ENCODE measurements at places on chromosomes 7 and 10. TPM values are rescaled to one million over a fixed set of nuclear protein-coding genes. Genes with fewer than 3 reads are reported as not detected.

GRCh38 chr7:16619979-16620408 lies 25.6 kb downstream of the ANKMY2 start:
- H3K27me3 ChIP-seq, result no peaks in the 10 kb centered on the region
- H3K36me3 ChIP-seq, result peaks cover 12% of the 10 kb centered on the region
- peaks cover 5% of the 10 kb centered on the region for H3K4me1 ChIP-seq
- no peak overlapping the region for H3K4me3 ChIP-seq

GRCh38 chr7:81209059-81209458 lies 290.2 kb upstream of the SEMA3C start:
- H3K27ac ChIP-seq, result no peak overlapping the region
- H3K36me3 ChIP-seq, result no peaks in the 10 kb centered on the region
- H3K4me1 ChIP-seq, result peaks cover 3% of the 10 kb centered on the region
- no peaks in the 10 kb centered on the region for H3K27me3 ChIP-seq
- no peak overlapping the region for H3K4me3 ChIP-seq

DNA sequence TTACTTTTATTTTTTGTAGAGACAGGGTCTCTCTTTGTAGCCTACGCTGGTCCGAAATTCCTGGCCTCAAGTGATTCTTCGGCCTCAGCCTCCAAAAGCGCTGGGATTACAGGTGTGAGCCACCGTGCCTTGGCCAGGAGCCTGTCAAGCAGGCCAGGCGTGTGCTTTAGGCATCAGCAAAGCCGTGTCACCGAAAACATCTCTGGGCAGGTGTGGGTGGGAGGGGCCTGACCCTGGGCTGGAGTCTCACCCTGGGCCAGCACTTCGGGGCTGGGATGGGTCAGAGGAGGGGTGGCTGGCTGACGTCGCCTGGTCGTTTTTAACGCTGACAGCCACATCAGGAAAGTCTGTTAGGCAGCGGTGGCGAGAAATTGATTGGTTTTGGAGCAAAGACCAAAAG lies 80.9 kb downstream of the UNCX start:
- no peaks in the 10 kb centered on the region for H3K4me1 ChIP-seq
- no peak for DNase-seq
- no peaks in the 10 kb centered on the region for H3K36me3 ChIP-seq
- H3K4me3 ChIP-seq, result no peak overlapping the region
- no peak overlapping the region for H3K27ac ChIP-seq
- H3K27me3 ChIP-seq, result peaks cover 20% of the 10 kb centered on the region

The DPYSL4 gene
- total RNA-seq, result 7.2 TPM

DNA sequence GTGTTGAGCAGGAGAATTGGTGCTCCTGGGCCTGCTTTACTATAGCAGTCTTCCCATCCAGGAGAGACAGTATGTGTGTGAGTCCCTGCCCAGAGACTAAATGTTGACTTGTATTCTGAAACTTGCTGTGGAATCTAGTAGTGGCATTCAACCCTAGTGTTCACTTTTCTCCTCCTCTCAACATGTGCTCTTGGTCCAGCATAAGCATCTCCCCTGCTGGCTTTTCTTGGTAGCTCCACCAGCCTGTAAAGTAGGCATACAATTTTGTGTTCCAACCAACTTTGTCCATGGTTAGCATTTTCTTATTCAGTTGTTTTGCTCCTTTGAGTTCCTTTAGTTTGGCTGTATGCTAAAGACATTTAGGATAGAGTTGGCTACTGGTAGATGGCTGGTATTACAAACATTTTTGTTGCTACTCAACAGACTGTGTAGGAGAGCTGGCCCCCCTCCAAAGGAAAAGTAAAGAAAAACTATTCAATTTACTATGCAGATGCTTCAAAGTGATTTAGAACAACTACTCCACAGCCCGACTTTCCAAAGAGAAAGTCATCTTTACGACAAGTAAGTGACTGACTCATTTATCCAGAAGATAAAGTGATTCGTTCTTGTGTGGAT lies 46.0 kb downstream of the ASB4 start:
- H3K4me1 ChIP-seq, result no peaks in the 10 kb centered on the region
- H3K27me3 ChIP-seq, result peaks cover 12% of the 10 kb centered on the region
- H3K36me3 ChIP-seq, result no peaks in the 10 kb centered on the region
- H3K27ac ChIP-seq, result no peak overlapping the region

- DNase-seq, result no peak
- H3K4me1 ChIP-seq, result no peaks in the 10 kb centered on the region
- H3K27me3 ChIP-seq, result no peaks in the 10 kb centered on the region
- no peaks in the 10 kb centered on the region for H3K36me3 ChIP-seq
- H3K27ac ChIP-seq, result no peak within 1 kb of the TSS
- H3K4me3 ChIP-seq, result no peak within 1 kb of the TSS
Measured at GRCh38 chr7:122702872-122703510, at the start of gene RNF148. Gene RNF148, minus strand, starts transcription at chr7:122702922. Its CDS starts 172 bp downstream, at chr7:122702750.

DNA sequence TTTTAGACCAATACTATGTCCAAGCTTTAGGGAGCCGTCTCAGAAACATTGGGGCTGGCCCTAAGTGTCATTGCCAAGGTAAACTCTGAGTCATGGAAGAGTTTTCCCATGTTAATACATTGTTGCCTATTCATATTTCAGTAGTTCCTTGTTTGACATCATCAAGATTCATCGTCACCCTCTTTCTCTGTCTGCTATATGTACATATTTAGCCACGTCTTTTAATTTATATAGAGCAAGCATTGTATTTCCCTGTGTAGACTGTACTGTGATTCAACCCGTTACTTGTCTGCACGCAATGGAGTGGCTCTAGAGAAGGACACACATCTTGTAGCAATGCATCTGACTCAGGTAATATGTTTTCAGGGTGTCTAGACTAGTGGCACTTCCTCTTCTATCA lies 217.9 kb upstream of the TPK1 start:
- H3K4me3 ChIP-seq, result no peak overlapping the region
- H3K27ac ChIP-seq, result no peak overlapping the region
- no peaks in the 10 kb centered on the region for H3K4me1 ChIP-seq
- no peak for DNase-seq
- no peaks in the 10 kb centered on the region for H3K36me3 ChIP-seq
- H3K27me3 ChIP-seq, result no peaks in the 10 kb centered on the region

DNA sequence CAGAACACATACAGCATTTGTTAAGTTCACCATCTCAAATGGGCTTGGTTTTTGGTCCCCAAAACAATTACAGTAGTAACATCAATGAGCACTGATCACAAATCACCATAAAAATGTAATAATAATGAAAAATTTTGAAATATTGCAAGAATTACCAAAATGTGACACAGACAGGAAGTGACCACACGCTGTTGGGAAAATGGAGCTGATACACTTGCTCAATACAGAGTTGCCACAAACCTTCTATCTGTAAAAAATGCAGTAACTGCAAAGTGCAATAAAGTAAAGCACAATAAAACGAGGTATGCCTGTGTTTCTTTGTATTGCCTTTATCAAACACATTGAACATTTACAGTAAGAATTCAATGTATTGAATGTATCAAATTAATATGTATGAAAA lies 262.7 kb downstream of the CTNNA3 start:
- DNase-seq, result no peak
- no peak overlapping the region for H3K27ac ChIP-seq

- no peak overlapping the region for H3K4me3 ChIP-seq
- H3K36me3 ChIP-seq, result no peaks in the 10 kb centered on the region
- peaks cover 12% of the 10 kb centered on the region for H3K27me3 ChIP-seq
- no peak overlapping the region for H3K27ac ChIP-seq
- no peak for DNase-seq
Measured at GRCh38 chr7:47035522-47035921, 546.4 kb downstream of the TNS3 start.

- H3K4me1 ChIP-seq, result peaks cover 8% of the 10 kb centered on the region
- H3K27ac ChIP-seq, result no peak overlapping the region
- H3K27me3 ChIP-seq, result no peaks in the 10 kb centered on the region
- H3K4me3 ChIP-seq, result no peak overlapping the region
- no peak for DNase-seq
- no peaks in the 10 kb centered on the region for H3K36me3 ChIP-seq
Measured at GRCh38 chr7:44540592-44541027, 520 bp downstream of the NPC1L1 start.

- H3K36me3 ChIP-seq, result no peaks in the 10 kb centered on the region
- no peak for DNase-seq
- H3K27ac ChIP-seq, result no peak overlapping the region
- H3K27me3 ChIP-seq, result no peaks in the 10 kb centered on the region
- H3K4me3 ChIP-seq, result no peak overlapping the region
Measured at GRCh38 chr7:51639661-51640334, 323.2 kb upstream of the COBL start.

Data from IMR-90 (cell line).